Activated CD4-positive, alpha-beta T cell treated with anti-CD3 and anti-CD28 coated beads for 4 hours (primary cell): ENCODE measurements at places on chromosomes 7 and 10.
A peak's percentile ranks its signal among the peaks of the same experiment; 100 is the strongest.

- no peak for DNase-seq
Measured at GRCh38 chr7:136303162-136303561, 326.0 kb upstream of the MTPN start.

DNA sequence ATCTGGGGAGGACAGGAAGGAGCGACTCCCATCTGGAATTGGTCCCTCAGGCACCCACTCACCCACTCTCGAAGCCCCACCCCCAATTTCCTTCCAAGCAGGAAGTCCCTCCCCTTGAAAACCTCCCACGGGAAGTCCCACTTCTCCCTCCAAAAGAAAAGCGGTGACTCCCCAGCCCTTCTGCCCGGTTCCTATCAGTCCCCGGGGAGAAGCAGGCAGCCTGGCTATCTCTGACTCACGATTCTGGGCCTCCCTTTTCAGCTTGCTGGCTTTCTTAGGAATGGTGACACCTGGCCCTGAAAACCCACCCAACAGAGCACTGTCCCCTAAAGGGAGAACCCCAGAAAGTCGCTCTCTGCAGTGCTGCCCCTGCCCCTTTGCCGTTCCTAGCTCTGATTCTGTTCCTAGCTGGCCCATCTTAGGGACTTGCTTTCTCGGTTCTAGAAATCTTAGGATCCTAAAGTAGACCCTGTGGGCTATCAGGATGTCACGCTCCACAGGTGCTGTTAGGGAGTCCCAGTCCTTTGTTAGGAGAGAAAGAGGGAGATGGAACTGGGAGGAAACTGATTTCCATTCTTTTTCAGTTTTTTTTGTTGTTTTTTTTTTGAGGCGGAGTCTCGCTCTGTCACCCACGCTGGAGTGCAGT lies 6.0 kb downstream of the TSC22D4 start:
- no peak for DNase-seq

DNA sequence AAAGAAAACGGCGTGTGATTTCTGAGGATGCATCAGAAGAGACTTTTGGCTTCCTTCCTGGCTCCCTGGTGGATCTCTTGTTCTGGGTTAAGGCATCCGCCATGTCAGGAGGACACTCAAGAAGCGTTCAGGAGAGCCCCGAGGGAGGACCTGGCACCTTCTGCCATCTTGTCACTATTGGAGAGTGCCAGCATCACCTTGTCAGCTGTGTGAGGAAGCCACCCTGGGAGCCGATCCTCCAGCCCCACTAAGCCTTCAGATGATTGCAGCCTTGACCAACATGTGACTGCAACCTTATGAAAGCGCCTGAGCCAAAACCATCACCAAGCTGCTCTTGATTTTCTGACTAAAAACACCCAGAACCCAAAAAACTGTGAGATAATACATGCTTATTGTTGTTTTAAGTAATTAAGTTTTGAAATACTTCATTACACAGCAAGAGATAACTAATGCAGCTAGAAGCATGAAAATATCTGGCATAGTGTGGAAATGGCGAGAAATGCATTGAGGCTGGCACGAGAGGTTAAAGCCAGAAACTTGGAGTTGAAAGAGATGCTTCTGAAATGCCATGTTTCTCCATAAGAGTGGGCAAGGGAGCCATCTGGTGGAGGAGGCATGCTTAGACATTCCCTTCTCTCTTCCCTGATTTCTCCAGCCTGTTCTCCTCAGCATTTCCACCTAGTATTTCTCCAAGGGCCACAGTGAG lies 5.4 kb upstream of the ZFYVE27 start:
- peak; percentile 66 for DNase-seq

DNA sequence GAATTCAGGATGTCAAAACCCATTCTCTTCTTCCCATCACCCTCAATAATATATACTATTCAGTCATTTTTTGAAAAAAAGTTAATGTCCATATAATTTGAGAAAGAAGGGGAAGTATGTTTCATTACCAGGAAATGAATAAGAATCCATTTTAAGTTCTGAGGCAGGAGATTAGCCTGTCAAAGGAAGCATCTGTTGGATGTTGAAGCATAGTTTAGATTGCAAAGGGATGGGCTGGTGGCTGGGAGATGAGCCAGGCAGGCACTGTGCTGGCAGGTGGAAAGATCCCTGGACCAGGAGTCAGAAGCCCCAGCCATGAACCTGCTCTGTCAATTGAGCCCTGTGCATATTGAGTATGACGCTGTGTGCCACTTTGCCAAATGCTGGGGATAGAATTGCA lies 48.4 kb upstream of the CRTAC1 start:
- DNase-seq = no peak

- DNase-seq = no peak
Measured at GRCh38 chr10:6053816-6054631, 8.1 kb downstream of the IL2RA start.

DNA sequence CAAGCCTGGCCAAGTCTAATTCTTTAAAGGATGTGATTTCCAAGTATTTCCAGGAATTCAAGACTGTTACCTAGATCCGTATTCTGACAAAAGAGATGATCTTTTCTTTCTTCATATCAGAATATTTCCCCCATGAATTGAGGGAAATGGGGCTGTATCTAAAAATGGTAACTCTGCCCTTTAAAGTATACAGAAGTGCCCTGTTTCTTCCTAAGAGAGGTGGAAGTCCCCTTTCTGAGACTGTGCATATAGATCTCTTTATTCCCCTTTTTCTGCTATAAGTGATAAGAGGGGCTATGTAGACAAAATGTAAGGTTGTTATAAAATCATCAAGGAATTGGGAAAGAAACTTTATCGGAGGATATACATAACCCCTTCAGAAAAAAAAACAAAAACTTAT lies 287.1 kb upstream of the KAT6B start:
- no peak for DNase-seq
